B cell (primary cell): ENCODE measurements at places on chromosomes 7 and 10.

DNA sequence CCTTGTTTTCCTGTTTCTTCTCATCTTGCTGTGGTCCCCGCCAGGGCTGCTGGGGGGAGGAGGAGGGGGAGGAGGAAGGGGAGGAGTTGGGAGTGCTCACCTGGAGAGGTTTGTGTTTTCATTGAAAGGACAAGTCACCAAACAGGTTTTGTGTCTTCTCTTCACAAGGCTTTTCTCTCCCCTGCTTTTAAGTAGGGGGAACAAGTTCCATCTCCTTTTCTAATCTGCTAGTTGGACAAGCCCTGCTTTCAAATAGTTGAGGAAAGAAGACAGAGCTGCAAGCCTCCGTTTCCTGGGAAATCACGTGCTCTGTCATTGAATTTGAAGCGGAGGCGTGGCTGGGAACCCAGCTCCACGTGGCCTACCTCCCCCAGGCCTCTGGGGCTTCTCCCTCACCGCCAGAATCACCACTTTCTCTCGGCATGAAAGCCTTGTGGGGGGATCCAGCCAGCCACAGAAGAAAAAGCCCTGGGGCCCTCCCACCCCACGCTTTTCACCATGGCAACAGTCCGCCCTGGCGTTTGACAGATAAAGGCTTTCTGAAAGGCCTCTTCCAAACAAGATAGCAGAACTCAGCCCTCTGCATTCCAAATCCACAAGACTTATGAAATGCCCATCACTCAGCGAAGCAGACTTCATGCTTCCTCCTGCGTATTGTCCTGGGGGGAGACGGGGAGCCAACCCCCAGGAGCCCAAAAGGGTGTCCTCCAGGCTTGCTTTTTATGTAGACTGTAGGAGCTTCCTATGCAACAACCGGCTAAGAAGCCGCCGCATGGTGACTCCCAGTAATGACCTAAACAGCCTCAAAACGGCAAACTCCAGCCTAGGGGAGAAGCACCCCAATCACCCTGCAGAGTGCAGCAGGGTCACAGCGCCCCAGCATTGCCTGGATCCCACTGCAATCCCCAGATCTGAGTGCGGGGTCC, 51.7 kb downstream of the PROSER2 start:
- no peaks in the 10 kb centered on the region for H3K36me3 ChIP-seq
- no peak overlapping the region for H3K27ac ChIP-seq
- DNase-seq, result no peak
- no peak overlapping the region for H3K4me3 ChIP-seq
- peaks cover 6% of the 10 kb centered on the region for H3K4me1 ChIP-seq
- H3K27me3 ChIP-seq, result peaks cover 7% of the 10 kb centered on the region

GRCh38 chr7:28075674-28076358, 104.8 kb downstream of the JAZF1 start:
- H3K27ac ChIP-seq, result no peak overlapping the region
- H3K27me3 ChIP-seq, result no peaks in the 10 kb centered on the region
- H3K4me3 ChIP-seq, result no peak overlapping the region
- H3K4me1 ChIP-seq, result peaks cover 4% of the 10 kb centered on the region
- peaks cover 5% of the 10 kb centered on the region for H3K36me3 ChIP-seq
- no peak for DNase-seq

- peaks cover 6% of the 10 kb centered on the region for H3K27me3 ChIP-seq
- H3K27ac ChIP-seq, result no peak overlapping the region
- DNase-seq, result no peak
Observed at GRCh38 chr7:12431886-12432556, 28.4 kb upstream of the VWDE start.

GRCh38 chr7:23276947-23277346, 22.2 kb upstream of the MALSU1 start:
- peaks cover 6% of the 10 kb centered on the region for H3K27me3 ChIP-seq
- H3K4me1 ChIP-seq, result peaks cover 9% of the 10 kb centered on the region
- H3K4me3 ChIP-seq, result no peak overlapping the region
- no peaks in the 10 kb centered on the region for H3K36me3 ChIP-seq
- no peak overlapping the region for H3K27ac ChIP-seq

DNA sequence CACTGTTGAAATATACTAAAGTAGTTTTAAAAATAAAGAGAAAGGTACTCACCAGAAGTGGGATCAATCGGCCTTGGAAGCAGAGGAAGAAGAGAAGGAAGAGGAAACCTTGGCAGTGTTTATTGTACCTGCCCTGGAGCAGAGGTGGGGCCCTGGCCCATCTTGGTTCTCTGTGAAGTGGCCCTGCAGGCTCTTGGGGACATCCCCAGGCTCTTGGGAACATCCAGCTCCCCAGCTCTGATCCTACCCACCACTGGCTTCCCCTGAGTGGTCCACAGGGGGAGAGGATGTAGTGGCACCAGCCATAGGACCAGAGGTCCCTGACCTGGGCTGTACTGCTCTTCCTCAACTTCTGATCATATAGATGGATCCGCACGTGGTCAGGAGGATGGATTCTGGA, 22.3 kb upstream of the RET start:
- no peak overlapping the region for H3K27ac ChIP-seq
- no peak for DNase-seq
- no peaks in the 10 kb centered on the region for H3K27me3 ChIP-seq
- no peak overlapping the region for H3K4me3 ChIP-seq

DNA sequence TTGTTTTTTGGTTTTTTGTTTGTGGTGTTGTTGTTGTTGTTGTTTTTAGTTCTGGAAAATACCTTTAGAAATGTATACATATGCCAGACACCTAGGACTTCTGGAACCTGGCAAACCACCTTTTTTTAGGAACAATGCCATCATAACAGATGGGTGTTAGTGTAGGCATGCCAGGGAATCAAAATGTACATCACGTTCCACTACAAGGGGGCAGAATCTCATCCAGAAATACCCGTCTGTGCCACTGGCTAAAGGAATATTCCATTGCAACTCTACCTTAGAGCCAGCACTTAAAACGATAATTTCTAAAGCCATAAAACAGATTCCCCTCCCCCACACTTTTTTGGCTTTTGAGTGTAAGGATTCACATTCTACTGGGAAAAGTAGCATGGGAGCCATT, 239.8 kb downstream of the ETV1 start:
- H3K36me3 ChIP-seq, result no peaks in the 10 kb centered on the region
- no peak overlapping the region for H3K4me3 ChIP-seq
- no peaks in the 10 kb centered on the region for H3K27me3 ChIP-seq
- no peaks in the 10 kb centered on the region for H3K4me1 ChIP-seq
- DNase-seq, result no peak
- H3K27ac ChIP-seq, result no peak overlapping the region

DNA sequence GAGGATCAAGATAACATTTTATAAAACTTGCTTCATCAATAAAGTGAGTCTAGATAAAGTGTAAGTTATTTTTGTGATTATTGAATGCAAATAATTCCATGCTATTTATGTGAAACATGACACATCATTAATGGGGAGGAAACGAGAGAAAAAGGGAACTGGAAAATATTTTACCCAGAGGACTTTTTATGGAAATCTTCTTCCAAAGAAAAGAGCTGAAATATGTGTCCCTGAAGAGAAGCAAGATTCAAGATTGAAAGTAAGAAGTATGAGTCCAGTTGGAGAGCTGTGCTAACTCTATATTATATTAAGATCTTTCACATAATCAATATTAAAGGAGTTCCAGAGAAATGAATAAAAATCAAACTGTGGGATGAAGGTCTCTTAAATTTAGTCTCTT, 1361.8 kb downstream of the GATA3 start:
- no peak overlapping the region for H3K4me3 ChIP-seq
- H3K4me1 ChIP-seq, result no peaks in the 10 kb centered on the region
- no peak for DNase-seq
- no peaks in the 10 kb centered on the region for H3K36me3 ChIP-seq

DNA sequence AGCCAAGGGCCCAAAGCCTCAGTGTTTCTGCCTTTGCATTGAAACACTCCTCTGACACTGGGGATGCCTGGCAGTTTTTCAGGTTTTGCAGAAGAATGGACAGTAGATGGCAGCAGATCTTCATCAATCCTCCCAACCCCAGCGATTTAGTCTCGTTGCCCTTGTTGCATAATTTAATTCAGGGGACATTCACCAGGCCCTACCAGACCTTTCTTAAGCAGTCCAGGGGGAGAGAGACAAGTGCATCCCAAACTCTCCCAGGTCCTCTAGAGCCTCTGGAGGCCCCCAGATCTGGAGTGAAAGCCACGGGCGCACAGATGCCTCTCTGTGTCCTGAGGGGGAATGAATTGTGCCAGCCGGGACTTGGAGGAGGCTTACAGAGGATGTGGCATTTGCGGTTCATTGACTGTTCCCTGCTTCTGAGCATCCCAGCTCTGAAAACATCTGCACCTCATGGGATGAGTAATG, 29.6 kb downstream of the MINDY4 start:
- no peaks in the 10 kb centered on the region for H3K27me3 ChIP-seq
- no peak overlapping the region for H3K27ac ChIP-seq

DNA sequence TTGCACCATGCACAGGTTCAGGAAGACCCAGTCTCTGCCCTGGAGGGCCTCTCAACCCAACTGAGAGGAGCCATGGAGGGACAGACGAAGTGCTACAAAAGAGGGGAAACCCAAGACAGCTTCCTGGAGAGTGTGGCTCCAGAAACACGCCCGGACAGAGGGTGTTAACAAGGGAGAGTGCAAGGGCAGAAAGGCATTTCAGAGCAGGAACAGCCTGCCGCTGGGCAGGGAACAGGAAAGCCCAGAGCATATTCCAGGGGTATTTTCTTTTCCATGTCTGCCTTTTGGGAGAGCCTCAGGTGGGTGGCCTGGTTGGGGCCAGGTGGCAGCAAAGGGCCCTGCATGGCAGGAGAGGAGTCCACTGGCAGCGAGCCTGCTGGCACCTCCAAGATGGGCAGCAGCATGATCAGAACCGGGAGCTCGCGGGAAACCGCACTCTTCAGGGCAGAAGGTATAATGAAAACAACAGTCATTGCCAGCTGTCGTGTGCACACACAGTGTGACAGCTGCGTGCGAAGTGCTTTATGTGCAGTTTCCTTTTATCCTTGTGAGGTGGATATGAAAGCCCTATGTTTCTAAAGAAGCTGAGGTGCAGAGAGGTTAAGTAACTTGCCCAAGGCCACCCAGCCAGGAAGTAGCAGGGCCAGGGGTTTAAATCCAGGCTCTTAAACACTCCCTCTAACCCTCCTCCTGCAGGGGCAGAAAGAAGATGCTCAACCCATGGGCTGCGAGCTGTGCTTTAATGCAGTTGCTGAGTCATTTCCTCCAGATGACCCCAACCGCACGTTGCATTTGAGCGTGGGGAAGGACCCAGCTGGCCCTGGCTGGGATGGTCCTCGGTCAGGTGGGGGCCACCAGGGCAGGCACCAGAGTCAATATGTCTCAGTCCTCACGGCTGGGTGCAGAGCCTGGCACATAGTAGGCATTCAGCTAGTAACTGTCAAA, 128.6 kb downstream of the OAT start:
- peaks cover 13% of the 10 kb centered on the region for H3K4me1 ChIP-seq
- no peak overlapping the region for H3K27ac ChIP-seq
- DNase-seq, result no peak
- H3K27me3 ChIP-seq, result no peaks in the 10 kb centered on the region

DNA sequence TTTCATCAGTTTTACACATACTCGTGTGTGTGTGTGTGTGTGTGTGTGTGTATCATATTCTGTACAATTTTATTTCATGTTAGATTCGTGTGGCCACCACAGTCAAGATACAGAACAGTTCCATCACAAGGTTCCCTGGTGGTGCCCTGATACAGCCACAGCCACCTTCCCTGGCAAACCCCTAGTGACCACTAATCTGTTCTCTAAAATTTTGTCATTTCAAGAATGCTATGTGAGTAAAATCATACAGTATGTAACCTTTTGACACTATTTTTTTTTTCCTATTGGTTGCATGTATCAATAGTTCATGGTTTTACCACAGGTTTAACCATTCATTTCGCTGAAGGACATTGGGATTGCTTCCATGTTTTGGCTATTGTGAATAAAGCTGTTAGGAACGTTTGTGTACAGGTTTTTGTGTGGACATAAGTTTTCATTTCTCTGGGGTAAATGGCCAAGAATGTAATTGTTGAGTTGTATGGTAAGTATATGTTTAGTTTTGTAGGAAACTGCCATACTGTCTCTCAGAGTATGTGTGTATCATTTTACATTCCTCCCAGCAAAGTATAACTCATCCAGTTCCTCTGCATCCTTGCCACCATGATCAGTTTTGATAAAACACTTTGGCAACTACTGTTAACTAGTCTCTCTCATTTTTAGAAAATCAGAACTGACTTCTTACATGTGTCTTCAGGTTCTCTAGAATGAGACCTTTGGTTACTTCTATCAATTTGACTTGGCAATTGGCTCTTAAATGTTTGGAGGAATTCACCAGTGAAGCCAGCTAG, 20.6 kb downstream of the KLHDC10 start:
- H3K27me3 ChIP-seq, result no peaks in the 10 kb centered on the region
- H3K4me3 ChIP-seq, result no peak overlapping the region
- H3K4me1 ChIP-seq, result peaks cover 12% of the 10 kb centered on the region
- peaks cover 2% of the 10 kb centered on the region for H3K36me3 ChIP-seq

- peaks cover 13% of the 10 kb centered on the region for H3K4me1 ChIP-seq
- H3K36me3 ChIP-seq, result no peaks in the 10 kb centered on the region
- peaks cover 2% of the 10 kb centered on the region for H3K27me3 ChIP-seq
- H3K4me3 ChIP-seq, result peak within 1 kb of the TSS; percentile 31
Observed at GRCh38 chr10:13528875-13529713, at the start of gene BEND7. Gene BEND7, minus strand, starts transcription at chr10:13529014. Its CDS starts 481 bp downstream, at chr10:13528533.

GRCh38 chr7:97219237-97219636, 101.7 kb downstream of the SDHAF3 start:
- no peaks in the 10 kb centered on the region for H3K27me3 ChIP-seq
- no peaks in the 10 kb centered on the region for H3K36me3 ChIP-seq
- H3K4me1 ChIP-seq, result no peaks in the 10 kb centered on the region
- DNase-seq, result no peak
- no peak overlapping the region for H3K4me3 ChIP-seq

- H3K4me1 ChIP-seq, result no peaks in the 10 kb centered on the region
- DNase-seq, result no peak
- no peak overlapping the region for H3K27ac ChIP-seq
- no peak overlapping the region for H3K4me3 ChIP-seq
- H3K27me3 ChIP-seq, result no peaks in the 10 kb centered on the region
Observed at GRCh38 chr10:87534173-87534858, 29.6 kb downstream of the MINPP1 start.

DNA sequence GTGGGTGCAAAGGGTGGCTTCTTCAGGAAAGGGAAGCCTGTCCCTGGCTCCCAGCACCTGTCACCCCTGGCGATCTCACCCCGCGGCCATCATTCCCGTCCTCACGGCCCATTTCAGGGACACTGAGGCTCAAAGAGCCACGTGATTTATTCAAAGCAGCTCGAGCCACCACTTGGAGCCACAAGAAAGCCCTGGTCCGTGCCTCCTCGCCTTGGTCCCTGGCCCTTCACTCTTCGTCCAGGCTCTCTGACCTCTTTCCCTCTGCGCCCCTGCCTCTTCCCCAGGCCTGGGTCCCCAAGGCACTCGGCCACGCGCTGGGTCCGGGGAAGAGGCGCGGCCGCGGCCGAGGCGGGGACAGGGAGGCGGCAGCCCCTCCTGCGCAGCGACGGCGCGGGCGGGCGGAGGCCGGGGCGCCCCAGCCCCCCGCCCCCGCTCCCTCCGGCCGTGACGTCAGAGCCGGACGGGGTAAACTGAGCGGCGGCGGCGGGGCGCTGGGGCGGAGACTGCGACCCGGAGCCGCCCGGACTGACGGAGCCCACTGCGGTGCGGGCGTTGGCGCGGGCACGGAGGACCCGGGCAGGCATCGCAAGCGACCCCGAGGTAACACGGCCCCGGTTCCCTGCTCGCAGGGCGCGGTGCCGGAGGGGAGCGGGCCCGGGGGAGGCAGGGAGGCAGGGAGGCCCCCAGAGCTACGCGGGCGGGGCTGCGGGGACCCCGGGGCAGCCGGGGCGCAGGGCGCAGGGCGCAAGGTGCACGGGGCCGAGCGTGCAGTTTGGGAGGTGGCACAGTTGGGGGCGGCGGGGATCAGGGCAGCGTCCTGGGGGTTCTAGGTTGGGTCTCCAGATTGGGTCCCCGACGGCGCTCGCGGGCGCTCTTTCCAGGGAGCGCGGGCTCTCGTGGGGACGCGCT, at the start of gene SLC18A2:
TSS of gene SLC18A2 (plus strand) at position 494 of the 909 bp plus-strand sequence. CDS start 580 bp downstream, outside the sequence.
- peaks cover 3% of the 10 kb centered on the region for H3K4me1 ChIP-seq
- H3K27me3 ChIP-seq, result peaks cover 11% of the 10 kb centered on the region
- no peak within 1 kb of the TSS for H3K4me3 ChIP-seq
- no peak within 1 kb of the TSS for H3K27ac ChIP-seq
